ENCODE measurements at places on chromosomes 2 and 18.

GRCh38 chr2:37543999-37544557 lies 127.4 kb downstream of the CDC42EP3 start:
- no peak for DNase-seq

DNA sequence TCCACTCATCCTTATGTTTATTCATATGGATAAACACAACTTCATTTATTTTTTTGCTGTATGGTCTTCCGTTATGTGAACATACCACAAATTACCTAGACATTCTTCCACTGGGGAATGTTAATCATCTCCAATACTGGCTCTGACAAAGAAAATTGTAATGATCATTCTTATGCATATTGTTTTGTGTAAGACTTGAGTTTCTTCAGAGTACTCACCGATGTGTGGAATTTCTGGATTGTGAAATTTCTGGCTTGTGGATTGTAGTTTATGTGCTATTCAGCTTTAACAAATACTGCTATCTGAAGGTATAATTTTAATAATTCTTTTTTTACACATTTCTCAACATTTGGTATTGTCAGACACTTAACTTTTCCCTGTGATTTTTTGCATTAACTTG lies 212.2 kb upstream of the THUMPD2 start:
- no peak for DNase-seq

DNA sequence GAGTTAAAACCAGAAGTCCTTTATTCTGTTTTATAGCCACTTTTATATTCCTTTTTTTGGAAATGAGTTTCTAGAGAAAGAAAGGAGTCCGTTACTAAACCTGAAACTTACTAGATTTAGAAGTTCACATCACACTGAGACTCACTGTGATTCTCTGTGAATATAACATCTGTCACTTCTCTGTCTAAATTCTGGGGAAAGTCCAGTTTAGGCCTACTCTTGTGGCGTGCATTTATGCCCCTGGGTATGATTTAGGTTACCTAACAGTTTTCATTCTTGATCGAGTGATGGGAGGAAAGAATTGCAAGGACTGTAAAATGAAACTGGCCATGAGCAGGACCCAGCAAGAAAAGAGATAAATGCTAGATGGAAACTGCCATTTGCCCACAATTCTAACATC lies 449.6 kb downstream of the SPAG16 start:
- no peak for DNase-seq

DNA sequence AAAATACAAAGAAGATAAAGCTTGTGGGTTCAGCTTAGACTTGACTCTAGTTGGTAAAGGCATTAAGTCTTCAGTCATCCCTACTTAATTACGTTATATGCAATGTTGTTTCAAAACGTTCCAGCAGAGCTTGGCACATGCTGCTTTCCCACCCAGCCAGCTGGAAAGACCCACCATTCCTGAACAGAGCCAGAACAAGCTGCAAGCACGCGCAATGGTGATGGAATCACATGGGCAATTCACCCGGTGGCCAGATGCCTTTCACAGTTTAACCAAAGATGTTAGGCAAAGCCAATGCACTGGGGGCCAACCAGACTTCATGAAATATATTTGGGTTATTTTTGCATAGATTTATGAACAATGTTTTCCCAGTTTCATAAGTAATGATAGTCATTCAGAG lies 123.4 kb upstream of the CDH20 start:
- no peak for DNase-seq

DNA sequence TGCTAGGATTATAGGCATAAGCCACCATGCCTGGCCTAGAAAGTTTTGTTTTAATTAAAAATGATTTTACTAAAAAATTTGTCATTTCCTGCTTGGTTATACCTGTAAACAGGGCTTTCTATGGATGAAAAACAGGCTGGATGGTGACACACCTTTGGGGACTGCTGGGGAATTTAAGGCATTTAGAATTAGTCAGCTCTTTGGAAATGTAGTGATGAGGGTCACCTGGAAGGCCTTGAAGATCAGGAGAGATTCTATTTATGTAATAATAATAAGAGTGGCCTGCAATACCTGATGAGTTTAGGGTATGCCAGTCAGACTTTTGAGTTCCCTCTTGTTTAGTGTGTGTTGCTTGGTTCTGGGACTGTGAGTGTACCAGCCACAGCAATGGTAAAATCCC lies 51.1 kb downstream of the RALBP1 start:
- no peak for DNase-seq

Data from activated CD4-positive, alpha-beta T cell treated with anti-CD3 and anti-CD28 coated beads, Interleukin-2, amount 50 U/mL, for 1 hour (primary cell).